ENCODE measurements at places on chromosomes 5 and 9. TPM values are rescaled to one million over a fixed set of nuclear protein-coding genes. Genes with fewer than 3 reads are reported as not detected.

DNA sequence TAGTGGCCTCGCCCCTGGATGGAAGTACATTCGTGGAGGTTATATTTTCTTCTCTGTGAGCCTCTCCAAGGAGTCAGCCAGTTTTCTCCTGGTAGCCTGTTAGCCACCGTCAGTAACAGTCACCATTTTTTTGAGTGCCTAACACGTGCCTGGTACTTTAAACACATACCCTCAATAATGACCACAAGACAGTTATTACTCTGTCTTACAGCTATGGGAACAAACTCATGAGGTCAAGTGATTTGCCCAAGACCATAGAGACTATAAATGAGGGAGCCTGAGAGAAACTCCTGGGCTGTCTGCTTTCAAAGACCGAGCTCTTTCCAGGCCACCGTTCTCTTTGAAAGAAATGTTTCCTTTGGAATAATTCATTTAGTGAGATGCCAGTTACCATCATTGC, 90.4 kb downstream of the PALM2AKAP2 start:
- DNase-seq, result no peak

DNA sequence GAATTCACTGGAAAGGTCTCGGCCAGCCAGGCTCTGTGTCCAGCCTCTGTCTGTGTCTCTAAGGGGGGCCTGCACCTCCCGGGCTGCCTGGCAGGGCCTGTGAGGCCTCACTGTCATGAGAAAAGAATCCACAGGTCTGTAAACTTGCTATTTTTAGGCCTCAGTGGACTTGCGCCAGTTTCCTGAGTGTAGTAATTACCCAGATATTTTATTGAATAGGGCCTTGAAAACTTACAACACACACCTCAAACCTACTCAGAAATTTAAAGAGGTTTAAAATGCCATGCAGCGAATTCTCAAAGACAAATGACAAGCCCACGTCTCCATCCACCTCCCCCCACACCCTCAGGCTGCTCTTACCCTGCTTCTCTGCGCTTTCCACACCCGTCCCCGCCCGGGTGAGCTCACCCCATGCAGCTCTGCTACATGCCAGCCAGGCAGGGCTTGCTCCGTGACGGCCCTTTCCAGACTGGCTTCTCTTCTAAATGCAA, 8.8 kb upstream of the TENT4A start:
- peak; percentile 92 for DNase-seq

DNA sequence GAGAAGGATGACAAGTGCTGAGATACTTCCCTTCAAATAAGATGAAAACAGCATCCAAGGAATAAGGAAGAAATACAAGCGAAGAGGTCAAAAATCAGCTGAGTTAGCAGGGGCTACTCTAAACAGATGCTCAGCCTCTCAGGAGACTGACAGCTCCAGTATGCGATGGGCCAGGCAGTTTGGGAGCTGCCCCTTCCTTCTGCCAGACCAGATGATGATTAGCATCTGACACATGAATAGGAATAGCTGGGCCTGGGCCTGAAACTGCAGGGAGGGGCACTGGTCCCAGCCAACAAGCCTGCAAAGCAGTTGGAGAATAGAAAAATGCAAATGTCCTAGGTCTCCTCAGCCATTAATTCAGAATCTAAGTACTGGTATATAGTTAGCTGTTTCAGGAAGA, 13.1 kb upstream of the MAP3K1 start:
- no peak for DNase-seq

The PRRT1B gene
- total RNA-seq, result not detected

DNA sequence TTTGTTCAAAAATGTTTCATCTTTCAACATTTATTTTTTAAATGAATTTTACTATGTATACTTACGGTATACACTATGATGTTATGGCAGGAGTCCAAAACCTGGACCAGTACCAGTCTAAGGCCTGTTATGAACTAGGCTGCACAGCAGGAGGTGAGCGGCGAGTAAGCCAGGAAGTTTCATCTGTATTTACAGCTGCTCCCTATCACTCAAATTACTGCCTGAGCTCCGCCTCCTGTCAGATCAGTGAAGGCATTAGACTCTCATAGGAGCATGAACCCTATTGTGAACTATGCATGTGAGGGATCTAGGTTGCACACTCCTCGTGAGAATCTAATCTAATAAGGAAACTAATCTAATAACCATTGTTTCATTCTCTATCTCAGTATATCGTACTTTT, 715.5 kb upstream of the PTPRD start:
- DNase-seq, result no peak

DNA sequence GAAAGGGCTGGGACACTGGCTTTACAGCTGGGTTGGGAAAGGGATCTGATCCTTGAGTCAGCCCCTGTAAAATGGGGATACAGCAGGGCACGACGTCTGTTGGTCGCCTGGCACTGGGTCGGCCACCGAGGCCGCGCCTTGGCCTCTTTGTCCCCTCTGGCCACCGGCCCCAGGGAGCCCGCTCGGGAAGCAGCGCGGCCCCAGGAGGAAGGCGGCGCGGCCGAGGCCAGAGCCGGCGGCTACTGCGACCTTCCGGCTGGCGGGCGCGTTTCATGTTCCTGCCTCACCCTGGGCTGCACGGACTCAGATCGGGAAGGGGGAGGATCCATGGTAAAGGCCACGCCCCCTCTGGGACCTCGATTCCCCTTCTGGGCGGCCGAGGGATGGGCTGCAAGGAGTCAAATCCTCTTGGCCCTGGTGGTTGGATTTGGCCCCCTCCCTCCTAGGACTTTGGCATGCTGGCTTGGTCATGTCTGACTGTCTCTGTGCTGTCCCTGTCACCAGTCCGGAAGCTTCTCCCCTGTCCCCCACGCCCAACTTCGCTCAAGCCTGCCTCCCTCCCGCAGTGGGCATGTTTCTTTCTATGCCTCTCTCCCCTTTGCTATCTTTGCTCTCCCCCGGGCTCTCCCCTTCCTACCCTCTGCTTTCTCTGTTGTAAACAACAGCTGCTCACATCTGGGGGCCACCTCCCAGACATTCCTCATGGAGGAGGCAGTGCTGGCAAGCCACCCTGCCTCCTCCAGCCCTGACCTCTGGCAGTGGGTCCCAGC, 25.8 kb downstream of the FPGS start:
- DNase-seq, result peak; percentile 51

- peak; percentile 55 for DNase-seq
Measured at GRCh38 chr9:76510041-76510440, 51.1 kb downstream of the GCNT1 start.

The BSPRY gene
- total RNA-seq, result not detected
